ENCODE measurements at places on chromosomes 13 and 19.

DNA sequence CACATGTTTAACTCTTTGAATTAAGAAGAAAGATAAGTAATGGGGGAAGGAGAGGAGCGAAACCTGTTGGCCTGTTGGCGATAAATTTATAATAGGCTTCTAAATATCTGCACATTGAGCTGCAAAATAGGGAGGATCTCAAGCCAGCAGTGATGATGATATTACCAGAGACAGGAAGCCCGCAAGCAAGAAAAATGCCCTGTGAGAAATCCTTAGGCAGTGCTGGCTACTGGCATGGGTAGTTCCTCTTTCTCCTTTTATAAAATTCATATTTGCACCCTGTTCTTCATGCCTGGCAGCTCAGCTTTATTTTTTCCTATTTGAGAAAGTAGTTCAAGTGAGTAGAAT is 858 bp upstream of the USP12 start:
- DNase-seq, result peak; percentile 23

- DNase-seq, result no peak
These were observed 303.5 kb downstream of the TEX29 start for GRCh38 chr13:111623743-111624505.

DNA sequence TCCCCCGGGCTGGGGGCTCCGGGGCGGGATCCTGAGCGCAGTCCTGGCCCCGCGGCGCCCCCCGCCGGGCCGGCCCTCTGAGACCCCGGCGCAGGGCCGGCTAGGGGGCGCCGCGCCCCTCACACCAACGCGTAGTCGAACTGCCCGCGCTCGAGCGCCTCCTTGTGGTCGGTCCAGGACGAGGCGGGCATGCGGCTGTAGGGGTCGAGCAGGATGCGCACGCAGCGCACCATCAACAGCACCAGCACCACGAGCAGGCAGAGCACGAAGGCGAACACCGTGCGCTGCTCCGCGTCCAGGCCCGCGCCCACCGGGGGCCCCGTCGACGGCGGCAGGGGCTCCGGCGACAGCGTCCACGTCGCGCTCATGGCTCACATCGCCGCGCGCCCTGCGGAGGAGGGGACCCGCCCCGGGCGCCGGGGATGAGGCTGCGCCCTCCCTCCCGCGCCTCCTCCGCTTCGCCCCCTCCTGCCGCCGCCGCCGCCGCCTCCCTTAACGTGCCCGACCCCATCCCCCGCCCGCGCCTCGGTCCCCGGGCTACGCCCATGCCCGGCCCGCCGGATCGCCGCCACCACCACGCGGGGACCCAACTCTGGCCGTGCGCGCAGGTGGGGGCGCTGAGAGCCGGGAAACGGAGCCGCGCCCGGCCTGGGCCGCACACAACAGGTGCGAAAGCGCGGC is 624 bp downstream of the CTXN1 start:
- peak; percentile 94 for DNase-seq

DNA sequence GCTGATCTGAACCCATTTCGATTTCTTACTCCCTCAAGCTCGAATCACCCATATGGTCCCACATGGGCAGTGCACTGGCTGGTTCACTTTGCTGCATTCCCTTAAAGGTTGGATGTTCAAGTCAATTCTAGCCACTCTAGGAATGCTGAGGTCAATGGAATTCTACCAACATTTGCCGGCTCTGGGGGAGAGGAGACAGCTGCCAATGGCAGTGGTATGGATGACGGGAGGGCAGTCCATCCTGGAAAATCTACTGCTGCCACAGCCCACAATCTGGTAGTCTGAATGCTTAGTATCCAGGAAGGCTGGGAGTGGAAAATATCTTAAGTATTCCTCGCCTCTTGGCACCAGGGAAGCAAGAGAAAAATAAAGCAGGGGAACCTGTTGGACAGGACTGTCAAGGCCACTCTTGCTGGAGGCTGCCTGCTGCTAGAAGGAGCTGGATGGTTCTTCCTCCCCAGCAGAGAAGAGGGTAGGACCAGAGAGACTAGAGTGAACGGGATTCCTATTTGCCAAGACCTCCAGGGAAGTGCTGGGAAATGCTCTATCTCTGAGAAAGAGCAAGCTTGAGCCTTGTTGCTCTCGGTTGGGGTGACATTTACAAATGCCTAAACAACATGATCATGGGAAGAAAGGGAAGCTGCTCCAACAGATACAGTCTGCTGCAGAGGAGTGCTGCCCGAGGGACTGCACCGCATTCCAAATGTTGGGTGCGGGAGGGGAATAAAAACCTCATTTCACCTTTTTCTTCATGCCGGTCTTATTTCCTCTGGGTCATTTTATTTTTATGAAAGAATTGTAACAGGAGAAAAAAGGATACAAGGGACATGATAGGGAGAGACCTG is 20.7 kb upstream of the HMGB1 start:
- DNase-seq, result no peak

- DNase-seq, result no peak
These were observed 10.3 kb downstream of the ZNF480 start for GRCh38 chr19:52307275-52307674.

- DNase-seq, result no peak
These were observed 888.6 kb downstream of the DIAPH3 start for GRCh38 chr13:59274958-59275727.

- DNase-seq, result no peak
These were observed 249.2 kb downstream of the SHISA2 start for GRCh38 chr13:25802579-25802978.

DNA sequence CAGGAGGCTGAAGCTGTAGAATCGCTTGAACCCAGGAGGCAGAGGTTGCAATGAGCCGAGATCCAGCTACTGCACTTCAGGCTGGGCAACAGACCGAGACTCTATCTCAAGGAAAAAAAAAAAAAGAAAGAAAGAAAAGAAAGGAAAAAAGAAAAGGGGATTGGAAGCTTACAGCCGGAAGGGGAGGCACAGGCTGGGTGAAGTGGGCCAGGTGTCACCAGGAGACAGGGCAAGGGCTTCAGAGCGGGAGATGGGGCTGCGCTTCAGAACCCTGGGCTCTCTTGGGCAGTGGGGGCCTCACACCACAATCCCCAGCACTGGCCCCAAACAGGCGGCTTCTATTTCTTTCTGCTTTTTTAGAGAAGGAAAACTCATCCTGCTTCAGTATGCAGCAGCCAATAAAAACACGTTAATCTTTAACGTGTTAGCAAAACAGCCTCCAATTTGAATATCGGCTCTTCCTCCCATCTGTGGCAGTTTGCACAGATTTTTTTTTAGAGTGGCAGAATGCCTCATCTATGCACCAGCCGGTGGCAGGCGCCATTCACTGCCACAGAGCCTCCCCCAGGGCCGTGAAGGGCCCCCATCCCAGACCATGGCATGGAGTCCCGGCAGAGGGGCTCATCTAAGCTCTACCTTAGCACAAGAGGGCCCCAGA is 46.6 kb upstream of the C19orf12 start:
- DNase-seq, result no peak

GRCh38 chr19:45395821-45396617 is 8.8 kb downstream of the PPP1R13L start:
- no peak for DNase-seq

DNA sequence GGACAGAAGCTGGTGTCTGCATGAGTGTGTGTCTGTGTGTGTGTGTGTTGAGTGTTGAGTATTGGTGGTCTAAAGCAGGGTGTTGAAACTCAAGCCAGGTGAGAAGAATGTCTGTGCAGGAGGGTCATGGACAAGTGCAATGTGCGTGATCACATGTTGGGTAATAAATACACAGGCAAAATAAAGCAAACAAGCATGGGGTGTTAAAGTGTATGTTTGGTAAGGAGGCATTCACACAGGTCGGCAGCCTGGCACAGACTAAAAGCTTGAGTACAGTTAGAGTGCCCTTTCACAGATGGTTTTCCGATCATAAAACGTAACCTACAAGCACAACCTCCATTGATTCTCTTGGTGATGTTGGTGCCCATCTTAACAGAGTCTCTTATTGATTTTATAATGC is 476.9 kb upstream of the KLHL1 start:
- DNase-seq, result no peak

- DNase-seq, result no peak
These were observed 262.5 kb upstream of the STARD13 start for GRCh38 chr13:33548069-33548468.

DNA sequence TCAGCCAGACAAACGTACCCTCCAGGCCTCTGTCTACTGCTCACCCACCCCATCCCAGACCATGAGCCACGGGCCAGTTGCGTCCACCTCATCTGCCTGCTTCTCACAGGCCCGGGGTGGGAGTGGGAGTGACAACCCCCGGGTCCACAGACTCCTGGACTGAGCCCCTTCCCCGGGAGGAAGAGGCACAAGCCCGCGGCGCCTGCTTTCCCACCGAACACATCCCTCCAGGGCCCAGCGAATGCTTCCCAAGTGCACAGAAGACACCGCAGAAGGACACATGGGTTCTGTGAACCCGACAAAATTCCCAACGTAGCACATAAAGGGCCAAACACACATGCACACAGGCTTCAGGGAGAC is 18.0 kb upstream of the PLPP2 start:
- peak; percentile 32 for DNase-seq

GRCh38 chr13:24654741-24655140 is 25.5 kb upstream of the ATP12A start:
- no peak for DNase-seq

DNA sequence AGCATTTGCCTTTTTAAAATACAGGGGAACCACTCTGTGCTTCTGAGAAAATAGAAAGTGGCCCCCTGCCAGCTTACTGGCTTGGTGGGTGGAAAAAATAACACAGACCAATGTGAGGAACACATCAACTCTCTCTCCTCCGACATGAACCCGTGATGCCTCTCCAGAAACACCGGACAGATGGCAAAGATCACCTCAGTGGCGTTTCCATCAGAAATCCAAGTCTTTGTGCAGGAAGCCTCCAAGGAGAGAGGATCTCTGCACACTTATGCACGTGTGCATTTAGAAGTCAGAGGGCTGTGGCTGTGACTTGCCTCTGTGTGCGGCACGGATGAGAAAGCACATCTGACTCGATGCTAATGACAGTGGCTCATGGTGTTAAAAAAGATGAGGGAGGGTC is 112.3 kb upstream of the KLF12 start:
- DNase-seq, result no peak

- DNase-seq, result no peak
These were observed 24.7 kb downstream of the ARID3A start for GRCh38 chr19:950352-951066.

DNA sequence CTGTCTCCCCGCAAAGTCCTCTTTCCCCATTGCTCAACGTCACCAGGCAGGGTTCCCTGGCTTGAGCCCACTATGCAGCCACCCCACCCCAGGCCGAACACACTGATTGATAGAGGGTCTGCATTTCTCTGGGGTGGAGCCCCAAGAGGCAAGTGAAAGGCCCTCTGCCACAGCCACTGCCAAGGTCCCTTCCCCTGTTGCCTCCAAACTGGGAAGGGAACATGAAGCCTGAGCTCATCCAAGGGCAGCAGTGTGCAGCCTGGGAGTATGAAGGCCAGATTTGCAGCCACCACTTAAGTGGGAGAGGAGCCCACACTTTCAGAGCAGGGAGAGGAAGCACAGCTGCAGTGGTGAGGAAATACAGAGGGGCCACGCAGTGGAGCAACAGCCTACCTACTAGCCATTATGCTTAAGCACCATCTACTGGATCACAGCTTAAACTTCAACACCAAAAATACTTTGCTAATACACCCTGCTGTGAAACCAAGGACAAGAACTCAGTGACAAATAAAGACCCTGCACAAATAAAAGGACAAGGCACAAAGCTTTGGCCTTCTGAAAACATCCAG is 48.6 kb downstream of the UBL3 start:
- no peak for DNase-seq

GRCh38 chr13:23159205-23159759 is 21.5 kb upstream of the SGCG start:
- peak; percentile 54 for DNase-seq

DNA sequence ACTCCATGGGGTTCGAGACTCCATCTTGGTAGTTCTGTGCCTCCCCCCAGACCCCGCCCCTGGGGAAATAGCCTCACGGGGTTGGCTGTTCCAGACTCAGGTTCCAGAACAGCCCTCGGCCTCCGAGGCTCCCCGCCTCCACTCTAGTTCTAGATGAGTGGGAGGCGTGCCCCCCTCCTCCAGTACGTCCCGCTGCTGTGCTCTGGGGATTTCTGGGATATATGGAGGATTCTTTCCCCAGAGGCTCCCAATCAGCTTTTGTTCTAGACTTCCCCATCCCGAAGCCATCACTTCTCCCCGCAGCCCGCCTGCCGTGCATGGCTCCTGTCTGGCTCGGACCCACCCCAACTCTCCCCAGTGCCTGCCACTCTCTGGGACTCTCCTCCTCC is 1.9 kb upstream of the CACNG7 start:
- peak; percentile 39 for DNase-seq

DNA sequence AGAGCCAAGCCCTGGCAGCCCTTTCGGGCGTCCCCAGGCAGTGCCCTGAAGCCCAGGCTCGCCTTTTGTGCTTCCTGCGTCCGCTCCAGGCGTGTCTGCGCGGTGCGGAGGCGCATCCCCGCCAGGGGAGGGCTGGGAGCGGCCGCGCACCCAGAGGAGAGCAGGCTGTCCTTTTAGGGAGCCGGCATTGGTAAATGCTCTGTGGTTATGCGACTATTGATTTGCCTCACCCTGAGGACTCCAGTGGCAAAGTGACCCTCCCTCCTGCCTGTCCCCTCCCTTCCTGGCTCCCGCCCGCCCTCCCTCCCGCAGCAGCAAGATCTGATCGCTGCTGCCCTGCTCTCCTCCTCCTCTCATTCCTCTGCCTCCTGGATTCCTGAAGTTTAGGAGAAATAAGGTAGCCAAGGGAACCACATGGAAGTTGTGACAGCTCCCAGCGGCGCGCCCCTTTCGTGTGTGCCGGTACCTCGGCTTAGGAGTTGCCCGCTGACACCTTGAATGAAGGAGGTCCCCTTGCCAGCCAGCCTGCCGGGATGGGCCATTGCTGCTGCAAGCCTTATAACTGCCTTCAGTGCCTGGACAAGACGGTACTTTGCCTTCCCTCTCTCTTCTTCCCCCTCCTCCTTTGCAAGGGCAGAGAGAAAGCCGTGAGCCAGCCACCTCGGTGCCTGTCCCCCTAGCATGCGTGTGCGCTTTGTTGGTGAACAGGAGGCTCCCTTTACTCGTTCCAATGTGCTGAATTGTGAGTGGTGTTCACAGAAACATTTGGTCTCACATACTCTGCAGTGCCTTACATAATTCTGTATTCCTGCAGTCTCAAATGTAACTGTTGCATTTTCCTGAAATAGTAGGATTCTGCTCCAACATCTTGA is 166.9 kb downstream of the SLC7A1 start:
- DNase-seq, result peak; percentile 68

DNA sequence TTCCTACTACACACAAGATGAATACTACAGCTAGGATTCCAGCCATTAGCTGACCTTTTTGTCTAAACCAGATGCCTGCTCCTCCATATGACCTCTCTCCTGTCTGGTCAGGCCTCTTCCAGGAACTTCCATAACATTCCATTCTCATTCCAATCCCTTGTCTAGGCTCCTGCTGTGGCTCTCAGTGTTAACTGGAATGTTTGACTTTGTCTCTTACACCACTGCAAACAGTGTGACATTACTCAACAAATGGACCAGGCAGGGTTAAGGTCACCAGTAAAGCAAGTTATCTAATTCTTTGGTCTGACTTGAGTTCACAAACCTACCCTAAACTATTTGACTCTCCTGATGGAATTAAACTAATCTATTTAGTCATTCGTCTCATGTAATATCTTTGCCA is 2.1 kb upstream of the GPC6 start:
- DNase-seq, result no peak

- DNase-seq, result no peak
These were observed 9.8 kb upstream of the LIN7B start for GRCh38 chr19:49104229-49104864.

- no peak for DNase-seq
These were observed 4.5 kb upstream of the SIGLEC9 start for GRCh38 chr19:51120160-51120559.
